Right ventricle myocardium inferior (tissue), 1 donor: ENCODE measurements at places on chromosomes 5 and 9. TPM values are rescaled to one million over a fixed set of nuclear protein-coding genes. Genes with fewer than 3 reads are reported as not detected.

The ZCCHC10 gene
- 18.4 TPM for total RNA-seq

The PITX1 gene
- total RNA-seq: not detected

The HTR4 gene
- total RNA-seq: 0.22 TPM

The PCDHB10 gene
- 0.84 TPM for total RNA-seq

The ANKRD34B gene
- total RNA-seq: not detected

The TMEFF1 gene
- 0.14 TPM for total RNA-seq

The PLEKHG4B gene
- total RNA-seq: not detected

The LCN10 gene
- total RNA-seq: 11.3 TPM

The FOXD4L6 gene
- not detected for total RNA-seq

The TERT gene
- total RNA-seq: not detected

The SLC6A19 gene
- total RNA-seq: not detected

DNA sequence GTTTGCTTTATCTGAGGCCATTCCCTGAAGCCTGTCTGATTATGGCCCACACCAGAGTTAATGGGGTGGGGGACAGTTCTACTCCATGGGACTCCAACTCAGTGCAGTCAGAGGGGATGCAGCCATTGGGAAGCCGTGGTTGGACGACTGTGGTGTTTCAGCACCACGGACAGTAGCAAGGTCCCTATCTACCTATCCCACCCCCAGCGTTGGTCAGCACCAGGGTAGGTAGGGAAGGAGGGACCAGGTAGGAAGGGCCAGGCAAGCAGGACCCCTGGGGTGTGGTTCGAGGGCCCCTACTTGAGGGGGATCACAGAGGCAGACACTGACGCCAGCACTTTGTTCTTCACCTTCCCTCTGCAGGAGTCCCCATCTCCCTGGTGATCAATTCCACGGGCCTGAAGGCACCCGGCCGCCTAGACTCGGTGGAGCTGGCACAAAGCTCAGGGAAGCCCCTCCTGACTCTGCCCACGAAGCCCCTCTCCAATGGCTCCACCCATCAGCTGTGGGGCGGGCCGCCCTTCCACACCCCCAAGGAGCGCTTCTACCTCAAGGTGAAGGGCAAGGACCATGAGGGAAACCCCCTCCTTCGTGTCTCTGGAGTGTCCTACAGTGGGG, 33.2 kb downstream of the HMCN2 start:
- DNase-seq: no peak

DNA sequence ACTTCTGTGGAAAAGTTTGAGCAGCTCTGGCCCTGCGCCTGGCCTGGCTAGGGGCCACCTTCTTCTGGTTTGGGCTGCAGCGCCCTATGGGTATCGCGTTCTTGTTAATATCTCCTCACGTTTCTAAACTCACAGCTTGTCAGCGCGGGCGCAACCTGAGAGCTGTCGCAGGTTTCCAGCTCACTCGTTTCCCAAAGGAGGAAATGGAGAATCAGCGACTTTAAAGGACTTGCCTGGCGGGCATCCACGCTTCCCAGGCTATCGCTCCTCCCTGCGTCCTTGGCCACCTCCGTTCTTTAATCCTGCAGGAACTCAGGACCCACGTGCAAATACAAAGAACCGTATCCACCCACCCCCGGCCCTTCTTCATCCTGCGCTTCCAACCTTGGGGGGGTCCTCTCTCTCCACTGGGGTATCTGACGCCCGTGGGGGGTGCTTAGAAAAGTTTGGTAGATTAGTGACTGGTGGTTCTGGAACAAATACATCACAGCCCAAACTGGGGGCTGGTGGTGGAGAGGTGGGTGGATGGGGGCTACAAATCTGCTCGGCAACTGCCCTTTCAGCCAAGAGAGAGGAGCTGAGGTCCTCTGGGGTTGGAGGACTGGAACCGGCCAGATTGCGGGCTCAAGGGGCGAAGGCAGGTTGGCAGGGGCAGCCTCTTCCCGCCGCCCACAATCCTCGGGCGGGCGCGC, 578 bp upstream of the PSAT1 start:
- peak; percentile 71 for DNase-seq

DNA sequence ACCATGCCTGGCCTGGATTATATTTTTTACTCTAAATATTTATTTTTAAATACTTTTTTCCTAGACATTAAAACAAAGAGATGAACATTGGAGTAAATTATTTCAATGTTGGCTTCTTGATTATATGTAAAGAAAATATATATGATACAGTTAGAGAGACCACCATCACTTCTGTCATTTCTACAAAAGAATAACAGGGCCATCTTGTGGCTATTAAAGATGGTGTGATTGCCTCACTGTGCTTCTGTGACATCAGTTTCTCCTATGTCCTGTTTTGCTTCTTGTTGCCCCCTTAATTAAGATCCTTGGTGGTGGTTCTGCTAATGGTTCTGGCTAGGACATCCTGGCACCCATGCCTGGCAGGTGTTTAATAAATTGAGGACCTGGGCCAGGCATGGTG, 32.9 kb downstream of the NDFIP1 start:
- DNase-seq: no peak

- DNase-seq: no peak
These were observed 292.7 kb upstream of the SMARCA2 start for GRCh38 chr9:1722404-1722803.

DNA sequence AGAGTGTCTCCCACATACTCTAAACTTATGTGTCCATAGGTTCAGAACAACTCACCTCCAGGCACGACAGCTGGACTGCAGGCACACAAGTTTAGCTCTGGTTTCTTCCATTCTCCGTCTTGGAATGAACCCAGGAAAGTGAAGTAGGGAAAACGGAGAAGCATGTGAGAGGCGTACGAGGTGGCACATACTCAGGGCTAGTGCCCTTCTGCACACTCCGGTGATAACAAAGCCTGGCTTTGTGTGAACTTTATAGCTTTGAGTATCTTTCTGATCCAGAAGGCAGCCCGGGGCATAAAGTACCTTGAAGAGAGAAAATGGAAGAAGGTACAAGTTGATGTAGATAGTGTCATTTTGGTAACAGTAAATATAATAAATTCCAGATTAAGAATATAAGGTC, 11.1 kb upstream of the HTR4 start:
- DNase-seq: no peak

GRCh38 chr5:143275512-143276363, 127.7 kb downstream of the NR3C1 start:
- DNase-seq: no peak

DNA sequence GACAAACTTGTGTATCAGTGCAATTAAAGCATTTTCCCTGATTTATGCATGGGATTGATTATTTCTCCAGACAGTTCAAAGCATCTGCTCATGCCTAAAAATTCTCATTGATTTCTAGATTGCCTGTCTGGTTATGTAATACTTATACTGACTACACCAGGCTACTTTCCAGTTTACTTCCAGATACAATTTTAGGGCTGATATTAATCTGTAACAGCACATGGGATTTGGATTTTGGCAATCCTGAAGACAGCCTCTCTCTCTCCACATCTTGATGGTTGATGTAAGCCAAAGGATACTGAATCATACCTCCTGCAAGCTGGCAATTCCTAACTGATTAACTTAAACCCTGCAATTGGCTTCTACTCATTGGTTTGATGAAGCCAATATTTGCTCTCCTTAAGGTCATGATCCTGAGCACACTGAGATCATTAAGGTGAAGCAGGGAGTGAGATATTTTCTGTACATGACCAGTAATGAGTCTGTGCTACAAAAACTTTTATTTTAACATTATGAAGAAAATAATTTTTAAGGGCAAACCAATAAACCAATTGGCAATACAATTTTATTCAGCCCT, 25.7 kb upstream of the FBXL7 start:
- DNase-seq: no peak

DNA sequence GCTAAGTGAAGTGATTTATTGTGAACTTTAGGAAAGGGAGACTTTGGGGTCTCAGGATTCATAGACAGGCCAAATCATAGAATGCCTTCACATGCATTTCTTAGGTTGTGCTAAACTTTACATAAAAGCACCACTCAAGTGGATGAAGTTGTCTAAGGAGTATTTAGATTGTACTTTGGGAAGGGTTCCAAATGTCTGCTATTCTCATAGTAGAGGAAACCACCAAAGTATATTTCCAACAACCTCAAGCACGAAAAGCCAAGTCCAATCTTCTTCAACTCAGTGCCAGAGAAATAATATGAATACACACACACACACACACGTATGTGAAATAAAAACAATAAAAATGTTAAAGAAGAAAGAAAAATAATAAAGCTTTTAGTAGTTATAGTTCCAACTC, 41.8 kb downstream of the ENC1 start:
- no peak for DNase-seq

GRCh38 chr9:136587944-136588662, 42.3 kb upstream of the NOTCH1 start:
- DNase-seq: peak; percentile 55

DNA sequence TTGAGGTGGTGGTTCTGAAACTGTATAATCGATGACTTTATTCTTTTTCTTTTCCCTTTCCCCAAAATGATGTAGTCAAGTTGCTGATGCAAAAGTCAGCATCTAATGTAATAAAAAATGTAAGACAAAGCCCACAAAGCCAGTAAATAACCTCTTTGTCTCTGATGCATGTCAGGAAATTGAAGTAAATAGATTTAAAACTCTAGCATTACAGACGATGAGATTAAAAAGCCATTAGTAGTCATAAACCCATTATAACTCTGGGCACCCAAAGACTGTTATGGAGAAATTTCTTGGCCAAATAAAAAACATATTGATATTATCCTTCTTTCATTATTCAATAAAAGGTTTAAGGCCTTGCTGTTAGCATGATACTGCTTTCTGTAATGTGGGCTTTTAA, 548.7 kb downstream of the TUSC1 start:
- DNase-seq: no peak

GRCh38 chr9:87586731-87587355, 89.2 kb downstream of the DAPK1 start:
- DNase-seq: no peak

GRCh38 chr9:128969491-128969890, 22.0 kb downstream of the NUP188 start:
- no peak for DNase-seq

GRCh38 chr5:157598350-157598936, 22.9 kb upstream of the ADAM19 start:
- DNase-seq: no peak

DNA sequence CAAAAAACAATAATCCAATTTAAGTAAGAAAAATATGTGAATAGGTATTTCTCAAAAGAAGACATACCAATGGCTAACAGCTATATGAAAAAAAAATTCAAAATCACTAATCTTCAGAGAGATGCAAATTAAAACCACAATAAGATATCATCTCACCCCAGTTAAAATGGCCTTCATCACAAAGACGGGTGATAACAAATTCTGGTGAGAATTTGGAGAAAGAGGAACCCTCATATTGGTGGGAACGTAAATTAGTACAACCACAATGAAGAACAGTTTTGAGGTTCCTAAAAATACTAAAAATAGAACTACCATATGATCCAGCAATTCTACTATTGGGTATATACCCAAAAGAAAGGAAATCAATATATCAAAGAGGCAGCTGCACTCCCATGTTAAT, 94.3 kb downstream of the TMEM167A start:
- no peak for DNase-seq

DNA sequence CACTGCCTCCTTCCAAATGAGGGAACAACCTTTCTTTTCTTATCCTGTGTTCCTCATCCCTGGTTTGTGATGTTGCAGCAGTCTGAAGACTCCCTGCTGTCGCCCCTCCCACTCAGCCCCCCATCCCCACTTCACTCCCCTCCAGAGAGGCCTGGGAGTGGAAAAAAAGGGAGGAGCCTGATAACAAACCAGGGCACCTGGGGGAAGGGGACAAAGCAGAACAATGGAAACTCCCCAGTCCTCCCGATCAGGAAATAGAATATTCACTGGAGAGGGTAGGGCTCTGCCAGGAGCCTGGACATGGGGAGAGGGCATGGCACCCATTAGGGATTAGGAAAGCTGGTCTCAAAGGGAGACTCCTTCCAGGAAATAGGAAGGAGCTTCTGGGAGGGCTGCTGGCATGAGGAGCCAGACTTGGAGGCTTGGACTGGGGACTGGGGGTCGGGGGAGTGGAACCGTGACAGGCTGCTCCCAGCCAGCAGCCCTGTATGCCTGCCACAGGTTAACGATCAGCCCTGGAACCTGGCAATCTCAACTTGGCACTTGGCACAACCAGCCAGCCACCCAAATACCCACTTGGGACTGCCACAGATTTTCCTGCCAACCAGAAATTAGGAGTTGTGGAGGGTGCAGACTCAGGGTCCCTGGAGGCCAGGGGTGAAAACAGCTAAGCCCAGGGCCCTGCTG, 20.0 kb downstream of the PCDH1 start:
- no peak for DNase-seq

DNA sequence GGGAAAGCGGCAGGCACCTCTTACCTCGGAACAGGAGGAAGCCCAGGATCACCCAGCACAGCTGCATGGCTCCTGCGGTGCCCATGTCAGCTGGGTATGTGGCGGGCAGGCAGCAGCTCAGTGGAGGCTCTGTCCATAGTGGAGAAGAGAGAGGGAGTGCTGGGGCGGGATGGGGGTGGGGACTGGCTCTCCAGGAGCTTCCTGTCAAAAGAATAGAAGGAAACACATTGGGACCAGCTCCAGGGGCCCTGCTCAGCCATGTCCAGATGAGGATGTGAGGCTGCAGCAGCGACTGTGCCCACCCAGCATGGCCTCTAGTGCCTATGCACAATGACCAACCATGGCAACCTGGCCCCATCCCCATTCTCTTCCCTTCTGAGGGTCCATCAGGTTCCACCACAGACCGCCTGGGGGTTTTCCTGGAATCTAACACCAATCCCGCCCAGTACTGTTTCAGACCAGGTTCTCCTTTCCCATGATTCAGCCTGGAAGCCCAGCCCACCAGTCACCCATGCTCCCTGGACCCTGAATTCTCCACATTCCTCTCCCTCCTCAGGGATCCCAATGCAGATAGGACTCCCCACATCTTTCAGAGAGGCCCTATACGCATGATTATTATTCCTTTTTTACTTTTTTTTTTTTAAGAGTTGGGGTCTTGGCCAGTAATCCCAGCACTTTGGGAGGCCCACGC, at the start of gene ECSCR:
Gene ECSCR, minus strand, starts transcription at position 158 of the 691 bp plus-strand sequence. Its CDS starts 73 bp downstream, at position 85.
- no peak for DNase-seq

- no peak for DNase-seq
These were observed 145.3 kb downstream of the CACNA1B start for GRCh38 chr9:138022756-138023393.

DNA sequence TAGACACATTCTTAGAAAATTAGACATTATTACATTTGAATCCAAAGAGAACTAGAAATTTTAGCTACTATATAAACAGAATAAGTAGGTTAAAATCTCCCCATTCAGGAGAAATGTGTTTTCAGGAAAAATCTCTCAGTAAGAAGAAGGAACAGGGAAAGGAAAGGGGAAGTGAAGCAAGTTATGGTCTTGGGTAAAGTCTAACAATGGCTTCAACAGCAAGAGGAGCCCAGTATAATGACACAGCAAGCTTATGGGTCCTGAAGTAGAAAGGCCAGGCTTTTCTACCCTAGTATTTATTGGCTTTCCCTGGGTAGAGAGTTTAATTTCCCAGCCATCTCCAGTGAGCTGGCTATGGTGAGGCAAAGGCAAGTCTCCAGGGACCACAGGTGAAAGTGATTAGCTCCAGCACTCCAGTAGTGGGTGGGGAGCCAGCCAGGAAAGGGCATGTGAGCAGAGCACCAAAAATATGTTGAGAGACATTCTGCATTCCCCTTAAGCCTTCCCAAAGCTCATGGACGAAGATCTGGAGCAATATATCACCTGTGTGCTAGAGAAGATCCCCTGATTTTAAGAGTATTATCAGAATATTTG, 981.7 kb downstream of the NR2F1-AS1 start:
- DNase-seq: no peak

- no peak for DNase-seq
These were observed 20.5 kb downstream of the ERAP2 start for GRCh38 chr5:96896806-96897205.

- no peak for DNase-seq
These were observed 577 bp downstream of the AP3S1 start for GRCh38 chr5:115842089-115842935.
